Endothelial cell of umbilical vein (primary cell): ENCODE measurements at places on chromosomes 5 and 9. TPM values are rescaled to one million over a fixed set of nuclear protein-coding genes. Genes with fewer than 3 reads are reported as not detected.

SPATA31E1 gene
- total RNA-seq = not detected in 2 replicates

DNA sequence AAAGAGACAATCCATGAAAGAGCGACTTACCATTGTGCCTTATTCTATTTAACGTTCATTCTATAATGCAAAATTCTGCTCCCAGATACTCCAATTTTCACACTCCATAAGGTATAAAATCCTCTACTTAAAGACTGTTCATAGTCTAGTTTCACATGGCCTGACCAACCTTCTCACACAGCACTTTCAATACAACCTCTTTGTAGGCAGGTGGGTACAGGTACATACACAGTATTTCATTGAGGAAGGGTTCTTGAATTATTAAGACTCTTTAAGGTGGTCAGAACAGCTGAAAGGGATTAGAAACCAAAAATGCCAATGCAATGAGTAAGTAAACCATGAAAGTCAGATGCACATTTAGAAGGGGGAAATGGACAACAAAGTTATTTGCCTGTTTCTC is 352.0 kb downstream of the PARP8 start:
- no peak for DNase-seq

DNA sequence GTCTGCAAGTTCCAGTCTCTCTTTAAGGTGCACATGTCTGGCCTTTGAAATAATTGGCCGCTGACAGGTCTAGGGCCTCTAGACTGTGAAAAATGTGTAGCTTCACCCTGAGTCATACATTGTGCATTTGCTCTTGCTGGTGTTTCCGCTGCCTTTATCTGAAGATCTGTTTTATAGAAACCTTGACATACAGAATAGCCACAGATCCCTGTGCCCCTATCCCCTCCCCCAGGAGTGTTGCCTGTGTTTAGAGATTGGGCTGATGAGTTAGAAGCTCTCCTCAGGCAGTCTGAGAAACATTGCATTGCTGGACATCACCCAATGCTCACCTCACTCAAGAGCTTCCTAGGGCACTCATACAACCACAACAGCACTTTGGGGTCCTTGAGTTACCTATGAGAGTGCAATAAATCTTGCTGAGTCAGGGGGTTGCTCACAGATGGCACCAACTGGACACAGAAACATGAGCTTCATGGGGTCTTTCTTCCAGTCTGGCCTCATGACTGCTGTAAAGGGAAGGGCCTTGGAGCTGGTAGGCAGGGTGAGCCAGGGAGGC is 3.8 kb upstream of the ZNF782 start:
- no peak for DNase-seq

GRCh38 chr9:86668488-86668887 is 278.8 kb downstream of the GAS1 start:
- DNase-seq = no peak

DNA sequence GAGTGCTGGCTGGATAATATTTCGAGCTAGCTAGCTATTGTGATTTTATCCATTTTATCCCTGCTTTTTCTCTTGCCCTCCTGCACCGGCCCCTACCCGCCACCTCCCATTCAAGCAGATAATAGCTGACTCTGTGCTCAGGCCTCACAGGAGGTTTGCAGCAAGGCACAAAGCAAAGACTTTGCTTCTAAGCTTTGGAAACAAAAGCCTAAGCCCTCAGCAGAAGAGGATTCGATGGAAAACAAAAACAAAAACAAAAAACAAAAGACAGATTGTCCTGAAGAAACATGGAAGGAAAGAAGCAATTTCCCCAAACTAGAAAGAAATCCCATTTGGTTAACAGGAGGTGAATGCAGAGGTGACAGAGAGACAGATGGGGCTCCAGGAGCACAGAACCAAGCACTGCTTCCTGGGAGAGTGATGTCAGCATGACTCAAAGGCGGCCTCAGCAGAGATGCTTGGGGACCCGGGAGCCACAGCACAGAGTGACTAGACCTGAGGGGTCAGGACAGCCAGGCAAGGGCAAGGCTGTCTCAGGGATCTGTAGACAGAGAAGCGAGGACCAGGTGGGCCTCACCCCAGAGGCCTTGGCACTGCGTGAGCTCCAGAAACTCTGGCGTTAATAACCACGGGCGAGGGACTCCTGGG is 28.4 kb downstream of the MTX3 start:
- DNase-seq = no peak

DNA sequence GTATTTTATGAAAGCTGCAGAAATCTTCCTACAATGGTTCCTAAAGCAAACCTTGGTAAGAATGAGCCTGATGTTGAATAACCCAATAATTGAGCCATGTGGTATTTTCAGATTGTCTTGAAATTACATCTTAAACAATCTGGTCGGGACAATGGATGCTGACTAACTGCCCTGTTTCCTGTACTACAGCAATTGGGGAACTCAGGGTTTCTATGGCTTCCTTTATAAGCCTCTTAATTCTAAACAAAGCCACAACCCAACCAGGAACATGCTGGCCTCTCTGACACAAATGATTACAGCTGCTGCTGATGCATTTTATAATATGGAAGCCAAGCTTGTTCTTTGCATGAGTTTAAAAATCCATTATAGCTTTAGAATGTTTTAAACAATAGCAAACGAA is 30.2 kb downstream of the PTPN3 start:
- DNase-seq = peak; percentile 65
